ENCODE measurements at places on chromosomes 13 and 19. TPM values are rescaled to one million over a fixed set of nuclear protein-coding genes. Genes with fewer than 3 reads are reported as not detected.
A peak's percentile ranks its signal among the peaks of the same experiment; 100 is the strongest.

DNA sequence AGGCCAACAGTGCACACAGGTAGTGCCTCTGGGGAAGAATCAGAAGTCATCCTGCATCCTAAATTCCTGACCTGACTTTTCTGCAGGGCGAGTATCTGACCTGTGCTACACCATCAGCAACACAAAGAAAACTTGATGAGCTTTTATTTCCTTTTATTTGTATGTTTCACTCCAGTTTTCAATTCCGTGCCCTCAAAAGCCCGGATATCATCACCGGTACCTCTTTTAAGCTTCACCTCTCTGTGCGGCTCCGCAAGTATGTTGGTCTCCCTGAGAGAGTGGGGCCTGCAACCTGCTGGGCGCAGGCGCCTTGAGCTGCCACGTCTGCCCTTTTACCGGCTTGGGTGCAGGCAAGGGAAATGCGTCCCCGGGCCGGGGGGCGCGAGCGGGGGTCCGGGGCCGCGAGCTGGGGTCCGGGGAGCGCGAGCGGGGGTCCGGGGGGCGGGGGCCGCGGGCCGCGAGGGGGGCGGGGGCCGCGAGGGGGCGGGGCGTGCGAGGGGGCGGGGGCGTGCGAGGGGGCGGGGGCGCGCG, 4.3 kb upstream of the DUXA start:
- H3K36me3 ChIP-seq, result no peaks in the 10 kb centered on the region
- no peak overlapping the region for H3K4me3 ChIP-seq
- peak overlapping the region; percentile 58 for H3K27ac ChIP-seq
- H3K4me1 ChIP-seq, result peaks cover 9% of the 10 kb centered on the region
- H3K27me3 ChIP-seq, result no peaks in the 10 kb centered on the region
- DNase-seq, result peak; percentile 73

DNA sequence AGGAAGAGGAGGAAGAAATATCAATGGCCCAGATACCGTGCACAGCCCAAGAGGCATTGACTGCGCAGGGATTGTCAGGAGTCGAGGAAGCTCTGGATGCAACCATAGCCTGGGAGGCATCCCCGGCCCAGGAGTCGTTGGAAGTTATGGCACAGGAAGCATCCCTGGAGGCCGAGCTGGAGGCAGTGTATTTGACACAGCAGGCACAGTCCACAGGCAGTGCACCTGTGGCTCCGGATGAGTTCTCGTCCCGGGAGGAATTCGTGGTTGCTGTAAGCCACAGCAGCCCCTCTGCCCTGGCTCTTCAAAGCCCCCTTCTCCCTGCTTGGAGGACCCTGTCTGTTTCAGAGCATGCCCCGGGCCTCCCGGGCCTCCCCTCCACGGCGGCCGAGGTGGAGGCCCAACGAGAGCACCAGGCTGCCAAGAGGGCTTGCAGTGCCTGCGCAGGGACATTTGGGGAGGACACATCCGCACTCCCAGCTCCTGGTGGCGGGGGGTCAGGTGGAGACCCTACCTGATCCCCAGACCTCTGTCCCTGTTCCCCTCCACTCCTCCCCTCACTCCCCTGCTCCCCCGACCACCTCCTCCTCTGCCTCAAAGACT, 36.0 kb downstream of the KEAP1 start:
- no peaks in the 10 kb centered on the region for H3K27me3 ChIP-seq
- DNase-seq, result no peak
- H3K36me3 ChIP-seq, result peaks cover 25% of the 10 kb centered on the region
- H3K4me3 ChIP-seq, result no peak overlapping the region
- H3K27ac ChIP-seq, result no peak overlapping the region
- H3K4me1 ChIP-seq, result no peaks in the 10 kb centered on the region

GRCh38 chr19:12946092-12946721, 545 bp downstream of the RAD23A start:
- peak; percentile 71 for DNase-seq
- peaks cover 81% of the 10 kb centered on the region for H3K36me3 ChIP-seq

GRCh38 chr19:29401712-29402421, 123.9 kb upstream of the VSTM2B start:
- H3K4me3 ChIP-seq, result no peak overlapping the region
- H3K4me1 ChIP-seq, result peaks cover 3% of the 10 kb centered on the region
- H3K27me3 ChIP-seq, result no peaks in the 10 kb centered on the region

DNA sequence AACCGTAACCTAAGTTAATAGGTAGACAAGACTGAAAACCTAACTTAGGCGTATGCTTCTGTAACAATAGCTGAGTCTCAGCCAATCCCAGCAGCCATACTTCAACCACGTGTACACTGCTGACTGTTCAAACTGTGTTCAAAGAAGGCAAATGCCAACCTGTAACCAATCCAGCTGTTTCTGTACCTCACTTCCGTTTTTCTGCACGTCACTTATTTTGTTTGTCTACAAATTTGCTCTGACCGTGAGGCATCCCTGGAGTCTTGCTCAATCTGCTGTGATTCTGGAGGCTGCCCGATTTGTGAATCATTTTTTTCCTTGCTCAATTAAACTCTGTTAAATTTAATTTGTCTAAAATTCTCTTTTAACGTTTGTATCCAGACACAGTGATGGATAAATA, 59.2 kb downstream of the EDNRB start:
- H3K36me3 ChIP-seq, result no peaks in the 10 kb centered on the region
- no peak for DNase-seq
- peak overlapping the region; percentile 49 for H3K27ac ChIP-seq
- no peaks in the 10 kb centered on the region for H3K27me3 ChIP-seq
- H3K4me3 ChIP-seq, result no peak overlapping the region
- H3K4me1 ChIP-seq, result no peaks in the 10 kb centered on the region

DNA sequence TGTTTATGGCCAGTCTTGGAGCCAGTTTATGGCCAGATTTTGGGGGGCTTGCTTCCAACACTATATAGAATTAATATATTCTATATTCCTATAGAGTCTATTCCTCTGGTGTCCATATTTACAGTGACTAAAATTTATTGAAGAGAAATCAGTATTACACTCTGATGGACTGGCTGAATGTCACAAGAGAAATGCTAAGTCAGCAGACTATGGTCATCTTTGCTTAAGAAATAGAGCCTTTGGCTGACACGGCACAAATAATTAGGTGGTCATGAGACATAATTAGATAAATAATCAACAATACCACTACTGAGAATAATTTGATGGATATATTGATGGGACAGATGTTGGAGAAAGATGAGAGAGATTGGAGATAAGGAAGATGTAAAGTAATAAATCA, 272.9 kb downstream of the SLITRK5 start:
- H3K4me3 ChIP-seq, result no peak overlapping the region
- no peaks in the 10 kb centered on the region for H3K27me3 ChIP-seq
- no peaks in the 10 kb centered on the region for H3K4me1 ChIP-seq
- DNase-seq, result no peak

DNA sequence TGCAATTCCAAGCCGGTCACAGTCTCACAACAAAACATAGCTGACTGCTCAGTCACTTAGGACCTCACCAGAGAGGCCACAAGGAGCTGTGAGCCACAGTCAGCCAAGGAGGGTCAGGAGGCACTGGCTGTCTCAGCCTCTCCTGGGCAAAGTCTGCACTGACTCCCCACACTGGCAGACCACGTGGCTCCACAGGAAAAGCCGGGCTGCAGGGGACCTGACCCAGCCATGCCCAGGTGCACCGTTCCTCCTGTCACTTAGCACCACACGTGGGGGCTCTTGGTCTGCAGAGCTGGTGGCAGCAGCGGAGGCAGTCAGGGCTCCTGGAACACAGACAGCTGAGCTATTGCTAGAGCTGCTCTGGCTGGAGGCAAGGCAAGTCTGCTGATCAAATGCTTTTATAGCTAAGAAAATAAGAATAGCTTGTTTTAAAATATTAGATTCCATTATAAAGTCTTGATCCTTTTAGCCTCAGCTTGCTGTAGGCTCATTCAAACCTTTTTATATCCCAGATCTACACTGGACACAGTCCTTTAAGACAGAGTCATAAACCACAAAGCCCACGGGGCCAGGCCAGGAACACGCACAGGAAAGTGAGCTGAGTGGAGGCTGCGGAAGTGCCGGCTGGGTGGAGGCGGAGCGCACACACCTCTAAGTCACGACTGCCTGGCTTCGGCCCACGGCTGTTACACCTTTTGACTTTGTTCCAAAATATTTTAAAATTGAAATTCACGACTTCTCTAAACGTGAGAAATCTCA, 744.1 kb downstream of the UQCRFS1 start:
- H3K27me3 ChIP-seq, result no peaks in the 10 kb centered on the region
- no peak for DNase-seq
- H3K4me3 ChIP-seq, result no peak overlapping the region
- H3K27ac ChIP-seq, result no peak overlapping the region
- no peaks in the 10 kb centered on the region for H3K4me1 ChIP-seq

- H3K27me3 ChIP-seq, result no peaks in the 10 kb centered on the region
- H3K4me1 ChIP-seq, result peaks cover 5% of the 10 kb centered on the region
- no peak overlapping the region for H3K4me3 ChIP-seq
- H3K27ac ChIP-seq, result no peak overlapping the region
Observed at GRCh38 chr19:7547159-7547558, 11.6 kb downstream of the PNPLA6 start.

- no peaks in the 10 kb centered on the region for H3K36me3 ChIP-seq
- no peak for DNase-seq
- H3K4me1 ChIP-seq, result peaks cover 19% of the 10 kb centered on the region
- no peak overlapping the region for H3K4me3 ChIP-seq
- H3K27me3 ChIP-seq, result no peaks in the 10 kb centered on the region
- no peak overlapping the region for H3K27ac ChIP-seq
Observed at GRCh38 chr19:6416658-6417405, 7.8 kb downstream of the KHSRP start.

DNA sequence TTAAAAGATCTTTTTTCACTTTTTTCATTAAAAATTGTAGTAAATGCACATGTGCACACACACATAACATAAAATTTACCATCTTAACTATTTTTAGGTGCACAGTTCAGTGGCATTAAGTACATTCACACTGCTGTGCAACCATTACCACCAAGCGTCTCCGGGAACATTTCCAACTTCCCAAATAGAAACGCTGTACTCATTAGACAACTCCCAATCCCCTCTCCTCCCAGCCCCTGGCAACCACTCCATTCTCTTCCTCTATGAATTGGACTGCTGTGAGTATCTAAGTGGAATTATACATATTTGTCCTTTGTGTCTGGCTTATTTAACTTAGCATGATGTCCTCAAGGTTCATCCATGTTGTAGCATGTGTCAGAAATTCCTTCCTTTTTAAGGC, 11.6 kb downstream of the GJB2 start:
- H3K27ac ChIP-seq, result no peak overlapping the region
- DNase-seq, result no peak
- H3K4me3 ChIP-seq, result no peak overlapping the region

DNA sequence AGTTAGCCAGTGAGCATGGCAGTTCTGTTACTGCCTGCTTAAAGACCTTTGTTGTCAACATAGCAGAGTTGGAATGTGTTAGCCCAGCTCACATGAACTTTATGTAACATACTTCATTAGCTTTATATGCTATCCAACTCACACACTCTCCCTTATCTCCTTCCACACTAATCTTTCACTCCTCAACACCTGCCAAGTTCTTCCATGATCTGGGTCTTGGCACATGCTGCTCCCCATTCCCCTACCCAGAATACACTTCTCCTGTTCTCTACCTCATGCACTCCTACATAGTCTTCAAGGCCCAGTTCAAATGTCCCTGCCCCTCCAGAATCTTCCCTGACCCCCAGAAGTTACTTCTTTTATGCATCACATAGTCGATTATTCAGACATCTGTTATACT, 179.3 kb downstream of the KATNAL1 start:
- no peak overlapping the region for H3K4me3 ChIP-seq
- DNase-seq, result no peak
- no peaks in the 10 kb centered on the region for H3K4me1 ChIP-seq

DNA sequence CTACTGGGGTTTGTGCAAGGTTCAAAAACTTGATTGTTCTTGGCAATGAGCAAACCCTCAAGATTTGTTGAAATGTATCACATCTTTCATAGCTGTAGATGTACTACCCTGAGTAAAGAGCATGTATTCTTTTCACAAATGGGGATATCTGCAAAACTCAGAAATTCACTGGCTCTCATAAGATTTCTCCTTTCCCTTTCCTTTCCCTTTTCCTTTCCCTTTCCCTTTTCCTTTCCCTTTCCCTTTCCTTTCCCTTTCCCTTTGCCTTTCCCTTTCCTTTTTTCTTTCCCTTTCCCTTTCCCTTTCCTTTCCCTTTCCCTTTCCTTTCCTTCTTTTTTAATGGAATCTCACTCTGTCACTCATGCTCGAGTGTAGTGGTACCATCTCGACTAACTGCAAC, 69.1 kb downstream of the FNDC3A start:
- no peaks in the 10 kb centered on the region for H3K4me1 ChIP-seq
- no peaks in the 10 kb centered on the region for H3K27me3 ChIP-seq
- no peak overlapping the region for H3K27ac ChIP-seq
- no peaks in the 10 kb centered on the region for H3K36me3 ChIP-seq
- no peak for DNase-seq

DNA sequence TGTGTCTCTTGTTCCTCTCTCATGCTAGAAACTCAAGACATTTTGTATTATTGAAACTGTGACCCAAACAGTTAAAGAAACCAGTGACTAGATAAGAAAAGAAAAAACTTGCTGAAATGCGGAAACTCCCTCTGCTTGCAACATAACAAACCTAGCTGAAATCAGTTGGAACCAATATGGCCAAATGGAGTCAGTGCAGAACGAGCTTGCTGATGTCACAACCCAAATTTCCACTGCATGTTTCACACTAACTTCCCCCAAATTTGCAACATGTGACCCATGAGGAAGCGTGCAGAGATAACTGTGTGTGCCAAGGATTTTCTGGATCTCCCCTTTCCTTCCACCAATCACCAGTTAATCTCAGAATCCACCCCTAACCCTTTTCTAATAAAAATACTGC, 208.0 kb downstream of the DLEU7 start:
- no peaks in the 10 kb centered on the region for H3K27me3 ChIP-seq
- H3K4me1 ChIP-seq, result no peaks in the 10 kb centered on the region
- H3K27ac ChIP-seq, result no peak overlapping the region
- DNase-seq, result peak; percentile 37
- H3K4me3 ChIP-seq, result no peak overlapping the region
- no peaks in the 10 kb centered on the region for H3K36me3 ChIP-seq

DNA sequence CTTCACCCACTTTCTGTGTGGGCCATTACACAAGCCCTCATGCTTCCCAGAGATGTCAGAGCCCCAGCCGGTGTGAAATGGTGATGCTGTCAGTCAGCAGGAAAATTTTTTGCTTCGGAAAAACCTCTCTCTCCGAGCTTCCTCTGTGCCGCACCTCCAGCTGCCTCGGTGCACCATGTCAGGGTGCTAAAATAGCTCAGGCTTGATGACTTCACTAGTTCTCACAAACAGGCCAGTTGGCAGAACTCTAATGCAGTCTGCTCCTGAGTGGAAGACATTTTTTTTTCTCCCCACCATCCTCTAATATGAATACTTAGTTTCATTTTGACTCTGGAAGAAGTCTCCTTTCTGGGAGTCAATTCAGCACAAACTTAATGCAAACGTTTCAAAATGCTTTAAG, 71.3 kb downstream of the KLF12 start:
- no peaks in the 10 kb centered on the region for H3K36me3 ChIP-seq
- DNase-seq, result peak; percentile 64
- no peaks in the 10 kb centered on the region for H3K27me3 ChIP-seq
- peak overlapping the region; percentile 86 for H3K27ac ChIP-seq
- H3K4me1 ChIP-seq, result no peaks in the 10 kb centered on the region

GRCh38 chr13:114064450-114065140, 67.8 kb downstream of the RASA3 start:
- DNase-seq, result no peak
- peaks cover 42% of the 10 kb centered on the region for H3K4me1 ChIP-seq
- H3K4me3 ChIP-seq, result peak overlapping the region; percentile 51
- H3K36me3 ChIP-seq, result no peaks in the 10 kb centered on the region

GRCh38 chr19:16371540-16371986, 46.9 kb downstream of the KLF2 start:
- peak; percentile 65 for DNase-seq
- H3K4me1 ChIP-seq, result peaks cover 23% of the 10 kb centered on the region

Gene CBARP
- 2.2 TPM for total RNA-seq

Gene MPHOSPH8
- 15.2 TPM for total RNA-seq

Gene CLDND2
- 0.84 TPM for total RNA-seq

Gene LGI4
- 11.9 TPM for total RNA-seq

Gene LRG1
- 0.35 TPM for total RNA-seq

Gene CEACAM21
- 1.9 TPM for total RNA-seq

Gene SLC7A9
- not detected for total RNA-seq

Gene TEX29
- total RNA-seq, result not detected

Gene VSIG10L
- total RNA-seq, result 0.56 TPM
